Activated CD4-positive, alpha-beta T cell treated with anti-CD3 and anti-CD28 coated beads, Interleukin-2, amount 10 ng/mL, durations not matched to agents 24 days and 14 days (primary cell): ENCODE measurements at places on chromosomes 3 and 15. TPM values are rescaled to one million over a fixed set of nuclear protein-coding genes. Genes with fewer than 3 reads are reported as not detected.

The GOLGA6A gene
- total RNA-seq, result not detected in 2 replicates

The CSTA gene
- total RNA-seq, result not detected in 2 replicates

The CHMP2B gene
- 25.3 and 27.2 TPM in 2 replicates for total RNA-seq

The GABPB1 gene
- total RNA-seq, result 78.3 and 79.5 TPM in 2 replicates

The BNC1 gene
- not detected in 2 replicates for total RNA-seq

The ATP13A3 gene
- 181 and 193 TPM in 2 replicates for total RNA-seq

The SLC26A6 gene
- total RNA-seq, result 57.2 and 58.2 TPM in 2 replicates
